ENCODE measurements at places on chromosomes 16 and 17.

DNA sequence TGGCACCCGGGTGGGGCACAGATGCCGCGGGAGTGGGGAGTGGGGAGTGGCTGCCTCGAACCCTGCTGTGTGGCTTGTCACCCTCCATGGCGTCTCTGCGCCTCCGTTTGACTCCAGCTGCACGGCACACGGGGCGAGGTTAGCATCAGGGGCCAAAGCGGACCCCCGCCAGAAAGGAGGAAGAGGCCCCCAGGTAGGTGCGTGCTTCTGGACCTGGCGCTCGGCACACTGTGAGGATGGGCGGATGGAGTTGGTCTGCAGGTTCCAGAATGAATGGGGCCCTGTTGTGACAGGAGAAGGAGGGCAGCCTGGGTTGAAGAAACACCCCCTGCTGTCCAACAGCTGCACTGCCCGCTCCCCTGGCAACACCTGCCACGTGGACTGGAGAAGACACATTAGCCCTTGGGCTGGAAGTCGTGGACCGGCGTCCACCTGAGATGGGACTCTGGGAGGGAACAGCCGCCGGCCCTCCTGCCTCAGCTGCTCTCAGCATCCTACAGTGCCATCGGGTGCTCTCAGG is 9.4 kb upstream of the FASN start:
- DNase-seq: peak; percentile 43

- DNase-seq: peak; percentile 59
Observed at GRCh38 chr17:32007463-32008298, 498 bp downstream of the LRRC37B start.

DNA sequence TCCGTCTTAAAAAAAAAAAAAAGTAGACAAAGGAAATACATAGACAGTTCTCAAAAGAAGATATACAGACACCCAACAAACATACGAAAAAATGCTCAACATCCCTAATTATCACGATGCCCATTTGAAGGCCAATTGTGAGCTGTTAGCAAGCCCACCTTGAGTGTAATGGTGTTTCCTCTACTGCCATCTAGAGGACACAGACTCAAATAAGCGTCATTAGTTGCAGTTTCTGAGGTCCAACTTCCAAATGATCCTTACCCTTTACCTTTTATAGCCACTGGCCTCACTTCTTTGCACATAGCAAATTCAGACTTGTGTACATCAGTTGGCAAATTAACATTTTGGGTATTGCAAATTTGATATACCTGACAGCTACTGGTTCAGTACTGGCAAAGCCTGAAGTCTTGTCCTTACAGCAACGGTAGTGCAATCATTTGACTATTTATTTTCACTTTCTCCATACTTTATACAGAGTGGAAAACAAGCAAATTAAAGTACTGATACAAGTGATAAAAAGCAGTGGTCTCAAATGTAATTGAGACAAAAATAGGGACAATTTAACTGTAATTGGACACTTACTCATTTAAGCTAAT is 536.3 kb upstream of the EEF2KMT start:
- peak; percentile 28 for DNase-seq

DNA sequence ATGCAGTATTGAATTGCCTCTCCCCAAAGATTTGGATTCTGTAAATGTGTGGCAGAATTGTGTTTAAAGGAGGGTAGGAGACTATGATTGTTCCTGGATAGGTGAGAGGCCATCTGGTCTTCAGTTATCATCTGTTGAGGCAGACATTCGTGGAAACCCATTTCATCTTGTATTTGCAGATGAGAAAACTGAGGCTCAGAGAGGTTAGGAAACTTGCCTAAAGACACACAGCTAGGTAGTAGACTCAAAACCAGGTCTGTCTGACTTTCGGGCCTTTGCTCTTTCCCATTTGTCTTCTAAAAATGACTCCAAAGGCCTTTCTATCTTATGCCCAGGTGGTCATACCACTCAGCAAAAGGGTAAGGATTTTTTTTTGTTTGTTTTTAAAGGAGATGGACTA is 210.3 kb downstream of the SHISA9 start:
- DNase-seq: no peak

GRCh38 chr16:10902999-10903398 is 26.0 kb downstream of the CIITA start:
- DNase-seq: no peak

GRCh38 chr16:1193143-1193824 is 31.8 kb downstream of the TPSG1 start:
- no peak for DNase-seq

- DNase-seq: peak; percentile 65
Observed at GRCh38 chr16:25045696-25046381, 30.7 kb upstream of the ARHGAP17 start.

GRCh38 chr17:36525113-36525512 is 9.6 kb downstream of the MYO19 start:
- DNase-seq: peak; percentile 50

GRCh38 chr16:85055493-85056210 is 28.1 kb downstream of the KIAA0513 start:
- peak; percentile 67 for DNase-seq

- no peak for DNase-seq
Observed at GRCh38 chr17:44272321-44272951, 4.5 kb upstream of the SLC4A1 start.

DNA sequence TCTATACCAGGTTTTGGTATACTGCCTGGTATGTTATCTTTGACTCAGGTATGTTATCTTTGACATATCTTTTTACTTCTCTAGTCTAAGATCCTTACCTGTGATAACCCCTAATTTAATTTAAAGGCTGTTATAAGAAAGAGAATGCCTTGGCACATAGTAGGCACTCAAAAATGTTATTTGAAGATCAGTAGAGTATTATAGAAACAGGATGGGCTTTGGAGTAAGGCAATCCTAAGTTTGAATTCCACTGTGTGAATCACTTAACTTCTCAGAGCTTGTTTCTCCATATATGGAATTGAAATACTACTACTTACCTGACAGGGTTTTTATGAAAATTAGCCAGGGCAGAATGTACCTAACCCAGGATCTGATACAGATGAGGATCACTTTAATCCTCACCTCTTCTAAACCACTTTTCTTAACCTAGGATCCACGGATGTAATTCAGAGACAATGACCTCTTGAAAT is 1.2 kb downstream of the BRIP1 start:
- DNase-seq: peak; percentile 60

DNA sequence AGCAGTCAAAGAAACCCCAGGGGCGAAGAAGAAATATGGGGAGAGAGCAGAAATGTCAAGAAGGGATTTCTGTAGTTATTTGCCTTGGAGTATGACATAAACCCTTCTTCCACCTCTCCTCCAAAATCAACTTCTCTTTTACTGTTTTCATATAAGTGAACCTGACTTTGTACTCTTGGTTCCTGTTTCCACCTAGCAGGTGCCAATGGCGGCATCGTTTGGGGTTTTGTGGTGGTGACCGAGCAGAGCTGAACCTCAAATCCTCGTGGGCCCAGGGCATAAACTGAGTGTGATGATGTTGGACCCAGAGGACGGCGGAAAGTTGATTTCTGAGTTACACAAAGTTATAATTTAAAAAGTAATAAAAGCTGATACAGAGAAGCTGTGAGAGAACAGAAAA is 39.6 kb upstream of the PSMD7 start:
- no peak for DNase-seq
